ENCODE measurements at places on chromosomes 1 and 21.

- DNase-seq, result no peak
These were observed 58.6 kb upstream of the USP25 start for GRCh38 chr21:15671188-15671587.

DNA sequence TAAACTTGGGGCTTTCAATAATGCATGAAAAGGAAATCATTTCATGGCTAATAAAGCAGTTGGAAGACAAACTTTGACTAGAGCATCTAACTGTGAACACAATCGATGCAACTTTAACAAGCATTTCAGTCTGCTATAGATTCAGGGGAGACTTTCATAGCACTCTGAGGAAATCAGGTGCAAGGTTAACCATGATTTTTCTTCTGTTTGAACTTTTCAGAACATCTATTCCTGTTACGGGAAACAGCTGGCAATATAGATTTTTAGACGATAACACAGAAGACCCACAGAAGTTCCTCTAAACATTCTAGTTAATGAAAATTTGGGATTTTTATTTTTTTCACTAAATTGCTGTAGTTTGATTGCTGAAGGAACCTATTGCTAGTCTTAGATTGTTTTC, 177.3 kb downstream of the TRIM33 start:
- no peak for DNase-seq

DNA sequence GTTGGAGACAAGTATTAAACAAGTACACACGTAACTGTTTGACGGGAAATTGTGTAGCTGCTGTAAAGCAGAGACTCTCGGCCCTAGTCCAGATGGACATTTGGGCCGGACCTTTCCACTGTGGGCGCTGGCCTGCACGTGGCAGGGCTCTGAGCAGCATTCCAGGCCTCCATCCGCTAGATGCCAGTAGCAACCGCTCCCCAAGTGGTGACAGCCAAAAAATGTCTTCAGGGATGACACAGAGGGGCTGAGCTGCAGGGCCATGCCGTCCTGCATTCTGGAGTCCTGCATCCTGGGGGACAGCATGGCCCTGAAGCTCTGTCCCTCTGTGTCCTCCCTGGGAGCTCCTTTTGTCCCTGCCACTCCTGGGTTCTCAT, 24.8 kb downstream of the A3GALT2 start:
- no peak for DNase-seq

DNA sequence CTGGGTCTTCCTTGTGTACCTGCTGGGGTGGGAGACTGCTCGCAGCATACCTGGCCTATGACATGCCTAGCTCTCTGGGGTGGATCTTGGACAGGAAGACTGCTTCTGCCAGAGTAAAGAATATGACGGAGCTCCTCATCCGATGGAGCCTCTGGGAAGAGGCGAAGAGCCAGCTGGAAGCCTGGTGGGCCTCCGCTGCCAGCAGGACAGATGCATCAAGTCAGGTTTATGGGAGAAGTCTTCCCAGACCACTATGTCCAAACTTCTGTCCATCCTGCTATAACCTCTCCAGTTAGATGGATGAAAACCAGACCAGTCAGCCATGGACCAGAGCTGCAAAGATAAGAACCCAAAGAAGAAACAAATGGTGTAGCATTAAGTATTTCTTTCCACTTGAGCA, 27.7 kb upstream of the NGF start:
- no peak for DNase-seq

- no peak for DNase-seq
These were observed 18.1 kb downstream of the NAV1 start for GRCh38 chr1:201556841-201557571.

GRCh38 chr1:18807334-18808063, 52.0 kb downstream of the TAS1R2 start:
- no peak for DNase-seq

DNA sequence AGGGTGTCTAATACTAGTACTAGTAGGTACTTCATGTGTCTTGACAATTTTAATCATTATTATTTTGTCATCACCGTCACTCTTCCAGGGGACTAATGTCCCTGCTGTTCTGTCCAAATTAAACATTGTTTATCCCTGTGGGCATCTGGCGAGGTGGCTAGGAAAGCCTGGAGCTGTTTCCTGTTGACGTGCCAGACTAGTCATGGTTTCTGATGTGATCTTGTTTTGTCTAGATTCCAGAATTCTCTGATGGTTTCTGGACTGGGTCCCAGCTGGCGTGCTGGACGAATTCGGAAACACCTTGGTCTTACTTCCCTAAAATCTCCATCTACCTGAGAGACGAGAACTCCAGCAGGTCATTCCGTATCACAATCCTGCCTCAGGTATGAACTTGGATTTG, 66.1 kb upstream of the FAM3B start:
- DNase-seq, result no peak

DNA sequence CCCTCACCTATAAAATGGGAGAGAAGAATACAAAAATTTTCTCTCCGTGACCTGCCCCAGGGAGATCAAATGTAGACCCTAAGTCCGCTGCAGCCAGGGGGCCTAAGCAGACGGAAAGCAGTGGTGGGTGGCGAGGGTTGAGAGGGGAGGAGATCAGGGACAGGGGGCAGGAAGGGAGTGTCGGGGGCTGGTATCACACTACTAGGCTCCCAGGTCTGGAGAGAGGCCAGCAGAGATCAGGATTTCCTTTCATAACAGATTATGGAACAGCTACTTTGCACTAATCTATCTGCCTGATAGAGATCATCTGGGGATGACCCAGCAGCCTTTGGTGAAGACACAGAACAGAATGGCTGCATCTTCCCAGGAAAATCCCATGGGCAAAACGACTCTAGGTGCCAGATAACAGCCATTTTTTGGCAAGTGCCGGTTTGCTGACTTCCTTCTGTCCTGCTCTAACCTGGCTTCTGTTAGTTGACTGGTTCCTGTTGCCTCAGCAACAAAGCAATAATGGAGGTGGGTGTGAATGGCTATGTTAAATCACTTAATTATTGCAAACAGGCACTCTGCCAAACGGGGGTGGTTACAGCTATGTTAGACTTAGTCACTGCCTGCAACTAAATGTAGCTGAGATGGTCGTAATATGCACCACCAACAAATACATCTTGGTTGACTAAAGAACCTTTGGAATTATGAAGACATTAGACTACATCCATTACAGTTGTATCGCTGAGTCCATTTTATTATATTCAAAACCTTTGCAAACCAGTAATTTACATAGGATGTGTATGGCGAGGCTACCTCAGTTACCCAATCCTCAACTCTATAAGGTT, 30.0 kb upstream of the EPS8L3 start:
- no peak for DNase-seq

- no peak for DNase-seq
These were observed 32.1 kb upstream of the ACTRT2 start for GRCh38 chr1:2989185-2989584.

DNA sequence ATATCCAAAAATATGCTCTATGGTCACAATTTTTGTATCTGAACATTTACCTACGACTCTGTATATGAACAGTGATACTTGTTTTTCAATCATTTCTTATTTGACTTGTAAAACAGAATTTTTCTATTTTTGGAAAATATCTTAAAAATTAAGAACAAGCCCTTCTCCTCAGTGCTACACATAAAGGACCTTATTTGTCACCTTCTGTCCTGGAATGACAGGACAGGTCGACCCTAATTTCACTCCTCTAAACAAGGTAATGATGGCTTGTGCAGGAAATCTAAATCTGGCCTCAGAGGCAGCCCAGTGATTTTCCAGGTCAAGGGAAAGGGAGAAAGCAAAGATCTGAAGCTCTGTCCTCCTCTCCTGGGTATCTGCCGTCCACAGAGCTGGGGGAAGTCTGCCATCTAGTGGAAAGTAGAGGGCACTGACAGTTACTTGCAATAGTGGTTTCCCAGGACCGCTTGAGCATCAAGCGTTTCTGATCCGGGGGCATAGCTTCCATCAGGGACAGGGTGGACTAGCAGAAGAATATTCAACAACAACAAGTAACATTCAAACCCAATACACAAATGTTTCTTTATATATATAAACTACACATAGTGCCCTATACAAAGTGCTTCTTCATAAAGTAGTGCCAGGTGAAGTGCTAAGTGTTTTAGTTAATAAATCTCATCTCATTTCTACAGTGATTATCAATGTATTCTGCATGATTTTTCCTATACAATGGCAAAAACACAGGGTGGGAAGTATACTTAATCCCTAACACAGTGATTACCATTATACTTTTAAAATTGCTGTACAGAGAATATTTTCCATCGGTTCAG, 74.6 kb downstream of the SLC25A24 start:
- peak; percentile 54 for DNase-seq

- DNase-seq, result peak; percentile 77
These were observed 17.1 kb downstream of the TTF2 start for GRCh38 chr1:117077267-117077666.

GRCh38 chr1:24566236-24566867, 10.5 kb downstream of the NCMAP start:
- DNase-seq, result no peak

DNA sequence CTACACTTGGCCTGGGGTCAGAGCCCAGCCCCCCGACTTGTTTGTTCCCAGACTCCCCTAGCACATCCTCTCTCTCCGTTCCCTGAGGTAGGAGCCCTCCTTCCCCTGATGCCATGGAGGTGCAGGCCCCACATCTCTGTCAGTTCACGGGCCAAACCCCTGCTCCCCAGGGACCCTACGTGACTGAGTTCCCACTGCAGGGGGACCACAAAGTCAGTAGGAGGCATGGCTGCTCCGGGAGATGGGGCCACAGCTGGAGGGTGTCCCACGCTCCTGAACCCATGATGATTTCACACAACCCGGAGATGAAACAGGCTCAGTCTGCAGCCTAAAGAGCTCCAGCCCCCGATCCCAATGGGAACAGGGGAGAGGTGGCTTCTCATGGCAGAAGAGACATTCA, 272.2 kb downstream of the NPHP4 start:
- DNase-seq, result no peak

- no peak for DNase-seq
These were observed 98.2 kb upstream of the LMO4 start for GRCh38 chr1:87230501-87230900.

DNA sequence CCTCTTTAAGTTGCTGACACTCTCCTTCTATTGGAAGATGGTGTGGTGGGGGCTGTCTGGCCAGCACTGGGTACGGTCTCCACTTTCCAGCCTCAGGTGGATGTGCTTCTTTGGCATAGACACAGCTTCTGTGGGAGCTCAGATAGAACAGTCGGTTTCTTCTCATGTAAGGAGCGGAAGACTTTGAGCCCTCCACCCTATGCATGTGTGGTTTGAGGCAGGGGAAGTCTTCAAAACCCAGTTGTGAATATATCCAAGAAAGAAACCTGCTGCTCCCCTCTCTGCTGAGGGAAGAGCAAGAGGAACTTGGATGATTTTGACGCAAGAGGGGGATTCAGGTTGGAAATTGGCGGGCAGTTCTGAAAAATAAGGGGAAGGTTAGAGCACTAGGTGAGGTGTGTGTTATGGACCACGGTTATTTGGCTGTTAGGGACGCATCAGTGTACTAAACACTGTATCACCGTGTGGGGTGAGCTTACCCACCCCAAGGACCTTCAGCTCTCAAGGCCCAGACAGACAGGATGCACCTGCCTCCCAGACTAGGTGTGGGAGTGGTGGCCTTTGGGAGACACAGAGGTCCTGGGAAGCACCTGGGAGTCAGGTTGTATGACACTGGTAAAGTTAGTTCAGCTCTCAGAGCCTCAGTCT, 36.2 kb downstream of the IL6R start:
- DNase-seq, result no peak

GRCh38 chr1:3403388-3404231, 50.9 kb upstream of the ARHGEF16 start:
- no peak for DNase-seq

- no peak for DNase-seq
These were observed 12.9 kb downstream of the MORN1 start for GRCh38 chr1:2378441-2378851.

DNA sequence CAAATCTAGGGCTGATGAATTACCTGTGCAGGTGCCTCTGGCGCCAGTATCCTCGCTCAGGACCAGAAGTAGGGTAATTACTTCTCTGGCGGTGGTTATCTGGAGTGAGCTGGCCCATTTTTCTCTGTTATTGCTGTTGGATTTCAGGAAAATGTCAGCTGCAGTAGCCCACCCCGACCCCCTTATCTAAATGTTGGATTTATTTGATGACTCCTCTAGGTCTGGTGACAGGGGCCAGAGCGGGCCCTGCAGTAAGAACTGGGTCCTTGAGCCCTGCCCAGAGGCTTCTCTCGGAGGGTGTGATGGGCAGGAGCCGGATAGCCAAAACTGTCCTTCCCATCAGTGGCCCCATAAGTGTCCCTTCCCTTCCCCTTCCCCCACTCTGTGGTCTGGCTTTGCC, 384.3 kb downstream of the PTPRU start:
- no peak for DNase-seq

GRCh38 chr1:18256282-18257235, 149.0 kb downstream of the IGSF21 start:
- no peak for DNase-seq

GRCh38 chr1:41648230-41648629, 163.7 kb upstream of the EDN2 start:
- no peak for DNase-seq

GRCh38 chr21:29172282-29172681, 41.8 kb downstream of the MAP3K7CL start:
- DNase-seq, result no peak

DNA sequence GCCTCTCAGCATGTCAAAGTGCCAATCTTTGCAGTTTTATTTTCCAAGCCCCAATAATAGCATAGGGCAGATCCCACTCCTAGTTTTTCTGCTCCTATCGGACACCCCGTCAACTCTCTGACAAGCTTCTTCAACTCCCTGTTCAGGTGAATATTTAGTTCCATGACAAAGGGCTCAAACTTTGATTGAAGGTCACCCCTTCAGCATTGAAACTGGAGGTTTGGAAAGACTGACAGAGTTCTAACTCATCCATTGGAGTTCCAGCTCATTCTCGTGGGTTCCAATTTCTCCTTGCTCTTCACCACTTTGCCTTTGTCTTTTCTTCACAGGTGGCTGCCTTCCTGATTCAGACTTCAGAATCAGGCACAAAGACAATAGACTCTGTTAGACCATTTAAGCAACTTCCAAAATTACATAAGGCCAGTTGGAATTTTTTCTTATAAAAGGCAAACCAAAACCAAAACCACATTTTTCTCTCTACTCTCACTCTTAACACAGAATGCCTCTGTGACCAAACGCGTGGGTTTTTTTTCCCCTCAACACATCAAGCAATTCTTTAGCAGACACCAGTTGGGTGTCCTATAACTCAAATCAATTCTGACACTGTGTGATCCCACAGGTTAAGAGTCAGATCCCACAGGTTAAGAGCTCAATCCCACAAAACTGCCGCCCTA, 169.3 kb upstream of the USP25 start:
- no peak for DNase-seq

Data from HS-5 (cell line).